ENCODE measurements at places on chromosomes 2 and 18.
A peak's percentile ranks its signal among the peaks of the same experiment; 100 is the strongest.

- no peak for DNase-seq
These were observed 238.1 kb downstream of the SEPTIN10 start for GRCh38 chr2:109375656-109376055.

DNA sequence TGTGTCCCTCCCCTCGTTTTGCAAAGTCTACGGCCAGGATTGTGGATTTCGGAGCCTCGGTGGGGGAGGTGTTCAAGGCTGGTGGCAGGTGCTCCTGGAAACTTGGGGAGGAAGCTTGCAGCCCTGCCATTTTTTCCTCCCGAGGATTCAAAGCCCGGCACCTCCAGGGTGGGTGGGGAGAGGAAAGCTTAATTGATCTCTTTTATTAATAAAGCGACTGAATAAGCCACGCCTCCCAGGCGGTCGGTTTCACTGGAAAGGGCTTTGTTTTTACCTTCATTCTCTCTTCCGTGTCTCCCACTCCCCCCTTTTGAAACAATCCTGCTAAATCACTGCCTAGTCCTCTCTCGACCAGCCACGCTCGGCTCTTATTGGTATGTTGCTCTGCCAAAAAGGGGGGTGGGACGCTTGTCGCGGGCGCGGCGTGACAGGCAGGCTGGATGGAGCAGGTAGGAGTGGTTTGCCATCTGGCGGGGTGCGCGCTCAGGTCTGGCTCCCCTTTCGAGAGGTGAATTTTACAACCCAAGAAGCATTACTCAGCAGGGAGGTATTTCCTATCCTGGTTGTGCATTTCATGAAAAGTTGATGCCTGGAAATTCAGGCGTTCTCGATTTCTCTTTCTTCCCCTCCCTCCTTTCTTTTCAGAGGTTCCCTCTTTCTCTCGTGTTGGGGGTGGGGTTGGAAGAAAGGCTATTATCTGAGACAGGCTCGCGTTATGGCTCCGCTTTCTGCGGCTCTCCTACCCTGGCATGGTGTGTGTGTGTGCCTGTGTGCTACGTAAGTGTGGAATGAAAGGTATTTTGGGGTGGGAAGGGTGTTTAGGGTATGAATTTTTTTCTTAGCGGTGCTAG lies 1.4 kb downstream of the NEDD4L start:
- peak; percentile 50 for DNase-seq

GRCh38 chr2:45930396-45930792 lies 278.9 kb downstream of the PRKCE start:
- DNase-seq = no peak

DNA sequence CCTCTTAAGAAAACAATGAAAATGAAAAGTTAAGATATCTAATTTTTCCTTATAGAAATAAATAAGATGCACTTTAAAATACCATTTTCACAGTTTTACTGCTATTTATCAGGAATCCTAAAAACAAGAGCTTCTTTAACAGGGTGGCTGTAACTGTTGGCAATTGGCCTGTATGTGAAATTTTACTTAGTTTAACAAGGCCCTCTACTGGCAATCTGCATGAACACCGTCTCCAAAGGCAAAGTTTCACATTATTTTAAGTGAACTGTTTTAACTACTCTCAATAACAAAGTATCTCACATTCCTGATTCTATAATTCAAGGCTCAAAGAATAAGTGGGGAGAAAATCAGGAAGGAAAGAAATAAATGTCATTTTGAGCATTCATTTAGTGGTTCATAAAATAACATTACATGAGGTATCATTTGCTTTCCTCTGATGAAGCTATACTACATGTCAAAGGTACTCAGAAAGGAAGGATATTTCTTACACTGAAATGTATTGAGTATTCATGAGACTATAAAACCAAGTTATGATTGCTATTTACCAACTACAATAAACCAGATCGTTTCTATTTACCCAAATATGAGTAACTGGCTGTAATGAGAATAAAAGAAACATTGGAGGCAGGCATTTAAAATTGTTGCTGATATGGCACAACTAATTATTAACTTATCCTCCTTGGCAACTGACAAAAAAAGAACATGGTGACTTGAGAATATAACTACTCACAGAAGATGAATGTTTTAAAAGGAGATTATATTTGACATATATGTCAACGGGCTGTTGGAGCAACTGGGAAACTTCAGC lies 7.0 kb downstream of the NCKAP5 start:
- DNase-seq = no peak

- DNase-seq = no peak
These were observed 360.2 kb downstream of the SETBP1 start for GRCh38 chr18:45040879-45041278.

GRCh38 chr2:202100176-202100575 lies 27.1 kb downstream of the KIAA2012 start:
- DNase-seq = no peak

GRCh38 chr2:164690361-164690760 lies 69.1 kb upstream of the GRB14 start:
- no peak for DNase-seq
